Pancreas (tissue), 10 donors: ENCODE measurements at places on chromosomes 6 and 20. TPM values are rescaled to one million over a fixed set of nuclear protein-coding genes. Genes with fewer than 3 reads are reported as not detected.

- no peak for DNase-seq
Observed at GRCh38 chr6:341914-342831, 49.4 kb upstream of the IRF4 start.

SPATS1 gene
- total RNA-seq: not detected

MRPL14 gene
- 9.6 TPM for total RNA-seq

FRK gene
- 4.6 TPM for total RNA-seq

DNA sequence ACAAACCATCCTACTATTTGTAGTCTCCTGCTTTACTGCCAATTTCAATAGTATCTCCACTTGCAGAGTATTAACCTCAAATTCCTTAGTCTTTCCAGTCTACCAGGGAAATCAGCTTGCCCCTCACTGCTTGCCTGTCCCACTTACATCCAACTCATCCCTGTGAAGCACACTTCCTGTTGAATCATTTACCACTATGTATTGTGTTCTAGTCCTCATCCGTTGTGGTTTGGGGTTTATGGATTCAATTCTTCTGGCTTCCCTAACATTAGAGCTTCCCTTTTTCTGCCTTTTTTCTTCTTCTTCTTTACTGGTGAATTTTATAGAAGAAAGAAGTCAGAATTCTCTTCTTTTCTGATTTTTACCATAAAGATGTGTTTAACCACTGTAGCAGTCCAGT, 5.1 kb upstream of the TXLNB start:
- DNase-seq: no peak

SLC26A8 gene
- not detected for total RNA-seq

DNA sequence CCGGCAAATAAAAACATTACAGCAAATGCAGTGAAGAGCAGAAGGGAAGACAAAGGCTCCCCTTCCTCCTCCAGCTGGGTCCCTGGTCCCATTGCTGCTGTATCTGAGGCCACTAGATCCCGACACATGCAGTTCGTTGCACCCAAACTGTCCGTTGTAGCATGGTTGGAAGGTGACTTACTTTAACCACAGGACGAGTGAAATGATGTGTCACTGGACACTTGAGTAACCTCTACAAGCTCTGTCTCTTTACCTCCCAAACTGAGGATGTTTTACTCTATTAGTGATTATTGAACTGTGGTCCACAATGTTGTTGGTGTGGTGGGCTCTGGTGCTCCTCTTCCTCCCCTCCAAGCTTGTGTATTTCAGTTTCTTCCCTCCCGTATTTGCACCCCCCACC, 46.2 kb upstream of the ARMH2 start:
- no peak for DNase-seq

DNA sequence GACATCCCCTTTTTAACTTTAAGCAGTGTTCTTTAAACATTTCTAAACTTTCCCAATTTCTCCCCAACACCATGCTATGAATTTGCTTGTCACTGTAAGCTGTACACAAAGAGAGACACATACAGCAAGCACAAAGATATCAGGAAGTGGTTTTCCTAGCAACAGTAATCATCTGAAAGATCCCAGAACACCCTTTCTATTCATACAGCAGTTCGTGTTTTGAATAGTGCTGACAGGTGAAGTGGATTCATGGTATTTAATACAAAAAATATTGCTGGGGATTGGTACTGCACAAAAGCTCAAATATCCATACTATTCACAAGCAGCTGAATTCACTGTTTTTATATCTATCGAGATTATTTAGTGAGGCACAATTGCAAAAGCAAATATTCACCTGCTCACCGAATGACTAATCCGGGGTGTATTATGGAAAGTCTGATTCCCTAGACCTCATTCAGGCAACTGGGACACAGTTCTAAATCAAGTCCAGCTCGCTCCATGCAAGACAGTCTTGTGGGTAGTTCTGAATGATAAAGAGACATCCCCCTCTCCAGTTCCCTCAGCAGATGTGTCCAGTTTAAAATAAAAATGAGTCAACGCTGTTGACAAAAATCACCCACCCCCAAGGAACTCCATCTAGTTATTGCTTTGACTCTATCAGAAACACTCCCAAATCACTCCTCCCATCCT, 107.1 kb upstream of the TSHZ2 start:
- no peak for DNase-seq

TCFL5 gene
- 3.5 TPM for total RNA-seq

- no peak for DNase-seq
Observed at GRCh38 chr20:41167481-41168253, 30.3 kb downstream of the PLCG1 start.

DNA sequence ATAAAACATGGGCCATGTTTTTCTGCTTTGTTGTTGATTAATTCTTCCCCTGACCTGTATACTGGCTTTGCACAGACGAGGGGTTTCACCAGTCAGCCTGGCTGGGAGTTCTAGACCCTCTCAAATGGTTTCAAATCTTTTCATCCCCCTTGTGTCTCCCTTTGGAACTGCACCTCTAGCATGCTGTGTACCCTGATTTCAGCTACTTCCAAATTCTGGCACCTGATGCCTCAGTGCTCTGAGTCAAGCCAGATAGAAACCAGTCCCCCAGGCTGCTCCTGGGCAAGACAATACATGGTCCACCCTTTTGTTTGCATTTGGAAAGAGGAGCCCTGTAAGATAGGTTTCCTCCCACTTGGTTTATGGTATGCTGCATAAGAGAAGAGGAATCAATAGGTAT, 290.2 kb downstream of the BTBD3 start:
- peak; percentile 12 for DNase-seq

DNA sequence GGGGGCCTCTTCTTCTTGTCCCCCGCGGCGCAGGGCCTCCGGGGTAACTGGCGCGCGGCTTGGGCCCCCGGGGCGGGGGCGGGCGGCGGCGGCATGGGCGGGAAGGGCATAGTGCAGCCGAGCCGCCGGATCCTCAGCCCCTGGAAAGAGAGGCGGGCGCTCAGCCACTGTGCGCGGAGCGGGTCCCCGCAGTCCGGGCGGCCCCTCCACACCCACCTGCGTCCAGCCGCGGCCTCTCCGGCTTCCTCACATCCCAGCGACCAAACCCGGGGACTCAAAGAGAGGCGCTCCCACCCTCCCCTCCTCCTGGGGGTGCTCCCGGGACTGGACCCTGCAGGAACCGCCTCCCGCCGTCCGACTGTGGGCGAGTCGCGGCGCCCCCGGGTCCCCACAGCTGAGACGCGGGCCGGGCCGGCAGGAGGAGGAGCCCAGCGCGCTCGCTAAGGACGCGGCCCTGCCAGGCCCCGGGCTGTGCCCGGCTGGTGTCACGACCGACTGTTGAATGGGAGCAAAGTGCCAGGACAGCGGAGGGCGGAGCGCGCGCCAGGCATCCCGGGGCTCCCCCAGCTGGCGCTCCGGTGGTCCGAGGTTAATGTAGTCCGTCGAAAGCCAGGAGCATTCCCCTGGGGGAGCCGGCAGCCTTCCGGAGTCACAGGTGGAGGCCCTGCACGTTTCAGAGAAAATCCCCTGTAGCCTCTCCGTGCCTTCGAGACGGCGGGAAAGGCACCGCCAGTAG, at the start of gene PRR18:
TSS of gene PRR18 (minus strand) at position 360 of the 736 bp plus-strand sequence. CDS start at position 110, 250 bp downstream.
- DNase-seq: peak; percentile 79

DNA sequence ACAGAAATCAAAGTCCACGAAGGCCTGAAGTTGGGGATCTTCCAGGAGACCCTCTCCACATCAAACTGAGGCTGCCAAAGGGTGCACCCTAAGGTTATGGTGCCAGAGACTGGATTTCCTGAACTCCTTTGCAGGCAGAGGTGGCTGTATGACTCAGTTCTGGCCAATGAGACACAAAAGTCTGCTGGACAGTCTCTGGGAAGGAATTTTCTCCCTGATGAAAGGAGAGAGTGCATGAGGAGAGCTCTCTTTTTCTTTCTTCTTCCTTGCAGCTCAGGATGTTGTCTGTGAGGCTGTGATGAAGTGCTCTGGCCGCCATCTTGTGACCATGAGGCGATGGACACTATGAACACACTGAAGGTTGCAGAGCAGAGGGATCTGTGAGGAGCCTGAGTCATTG, 85.2 kb downstream of the MDGA1 start:
- no peak for DNase-seq

SDC4 gene
- 55.2 TPM for total RNA-seq

DNA sequence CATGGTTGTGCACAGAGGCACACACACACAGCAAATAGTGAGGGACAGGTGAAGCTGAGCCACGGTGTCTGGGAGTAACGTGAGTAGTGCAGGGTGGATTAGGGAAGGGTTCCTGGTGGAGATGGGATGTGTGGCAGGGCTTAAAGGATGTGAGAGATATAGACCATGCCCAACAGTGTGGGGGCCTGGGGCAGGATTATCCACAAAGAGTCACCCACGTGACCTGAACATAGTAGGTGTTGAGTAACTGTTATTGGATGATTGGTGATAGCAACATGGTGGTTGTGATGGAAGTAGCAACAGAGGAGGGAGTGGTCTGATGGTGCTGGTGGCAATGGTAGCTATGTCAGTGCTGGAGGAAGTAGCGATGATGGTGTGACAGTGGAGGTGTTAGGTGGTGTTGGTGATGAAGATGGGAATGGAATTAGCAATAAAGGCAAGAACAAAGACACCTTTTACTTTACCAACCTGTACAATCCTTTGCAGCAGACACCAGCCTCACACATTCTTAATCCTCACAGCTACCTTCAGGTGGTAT, 135.1 kb downstream of the MRPL14 start:
- no peak for DNase-seq

GRCh38 chr6:25447570-25447929, 168.4 kb downstream of the CARMIL1 start:
- DNase-seq: no peak

NR2E1 gene
- total RNA-seq: not detected
